Foreskin keratinocyte (primary cell): ENCODE measurements at places on chromosomes 12 and 14. TPM values are rescaled to one million over a fixed set of nuclear protein-coding genes. Genes with fewer than 3 reads are reported as not detected.

DNA sequence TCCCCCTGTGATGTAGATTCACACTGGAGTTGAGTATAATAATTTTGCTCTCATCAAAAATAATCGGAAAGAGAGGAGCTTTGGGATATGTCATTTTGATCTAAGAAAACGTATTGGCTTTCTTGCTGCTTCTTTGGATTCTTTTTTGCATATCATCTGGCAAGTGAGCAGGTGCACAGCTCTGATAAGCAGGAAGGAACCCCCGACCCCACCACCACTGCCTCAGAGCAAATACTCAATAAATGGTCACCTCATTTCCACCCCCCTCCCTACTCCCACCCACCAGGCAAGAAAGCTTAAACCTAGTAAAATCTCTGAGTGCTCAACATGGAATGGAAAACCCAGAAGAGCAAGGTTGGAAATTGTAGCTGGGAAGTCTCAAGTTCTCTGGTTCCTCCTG lies 49.4 kb downstream of the IFNG-AS1 start:
- DNase-seq, result no peak

DNA sequence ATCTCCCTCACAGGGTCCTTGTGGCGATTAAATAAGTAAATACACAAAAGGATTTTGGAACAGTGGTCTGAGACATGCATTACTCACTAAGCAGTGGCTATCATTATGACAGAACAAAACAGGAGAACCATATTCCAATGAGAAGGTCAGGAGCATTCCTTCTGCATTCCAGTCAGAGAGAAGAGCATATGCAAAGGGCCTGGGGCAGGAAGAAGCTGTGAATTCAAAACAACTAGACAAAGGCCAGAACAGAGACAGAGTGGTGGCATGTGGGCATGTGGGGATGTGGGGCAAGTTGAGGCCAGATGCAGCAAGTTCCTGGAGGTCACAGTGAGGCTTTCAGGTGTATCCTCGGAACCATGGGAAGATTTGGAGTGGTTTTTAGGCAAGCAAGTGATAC lies 70.1 kb upstream of the VRK1 start:
- DNase-seq, result peak; percentile 13

- peak; percentile 9 for DNase-seq
Observed at GRCh38 chr14:44778604-44779003, 183.1 kb downstream of the KLHL28 start.

DNA sequence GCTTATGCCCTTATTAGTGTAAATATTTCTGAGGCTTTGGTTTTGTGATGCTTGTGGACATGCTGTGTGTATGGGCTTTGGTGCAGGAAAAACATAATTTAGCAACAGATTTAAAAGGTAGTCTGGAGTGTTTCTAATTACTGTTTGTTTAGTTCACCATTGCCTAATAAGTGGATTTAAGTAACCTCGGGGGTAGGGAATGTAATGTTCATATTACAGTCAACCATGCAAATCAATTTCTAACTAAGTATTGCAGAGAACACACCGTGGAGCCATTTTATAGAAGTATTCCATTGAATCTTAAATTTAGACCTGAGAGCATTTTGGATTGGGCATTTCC lies 53.5 kb downstream of the ANO6 start:
- no peak for DNase-seq

DNA sequence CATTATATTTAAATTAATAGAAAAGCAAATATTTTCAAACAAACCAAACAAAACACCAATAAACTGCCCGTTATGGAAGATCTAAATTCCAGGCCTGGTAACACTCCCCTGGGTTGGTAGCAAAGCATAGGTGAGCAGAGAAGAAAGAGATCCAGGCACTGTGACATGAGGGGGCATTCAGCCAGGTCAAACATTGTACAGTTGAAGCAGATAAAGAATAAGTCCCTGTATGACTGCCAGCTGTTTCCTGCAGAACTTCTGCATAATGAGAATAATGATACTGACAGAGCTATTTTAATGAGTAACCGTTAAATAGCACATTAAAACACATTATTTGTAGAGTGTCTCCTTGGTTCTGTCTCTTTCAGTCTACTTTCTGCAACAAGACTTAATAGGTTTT lies 35.4 kb downstream of the SLC38A1 start:
- DNase-seq, result no peak

- no peak for DNase-seq
Observed at GRCh38 chr14:105333020-105333490, 18.5 kb downstream of the PACS2 start.

- DNase-seq, result no peak
Observed at GRCh38 chr12:96879301-96879700, 27.8 kb upstream of the NEDD1 start.

The PAPLN gene
- polyA plus RNA-seq, result 1.2 and 2.3 TPM in 2 replicates

The TAS2R50 gene
- not detected in 2 replicates for polyA plus RNA-seq

The ACOT6 gene
- not detected in 2 replicates for polyA plus RNA-seq

The SLCO1B3 gene
- polyA plus RNA-seq, result not detected in 2 replicates
